ENCODE measurements at places on chromosomes 3 and 15. TPM values are rescaled to one million over a fixed set of nuclear protein-coding genes. Genes with fewer than 3 reads are reported as not detected.

Gene DNAH12
- total RNA-seq: 0.11 TPM

Gene WDR72
- total RNA-seq: not detected

Gene LSAMP
- not detected for total RNA-seq

Gene ATP13A5
- not detected for total RNA-seq

Gene CHRD
- total RNA-seq: not detected

Gene BCL2A1
- total RNA-seq: not detected

Gene SLC51B
- total RNA-seq: not detected

Gene EXD1
- not detected for total RNA-seq

Gene PPCDC
- 12.2 TPM for total RNA-seq

Gene XCR1
- total RNA-seq: under 0.01 TPM

Gene MNS1
- total RNA-seq: not detected

Gene ZBED2
- total RNA-seq: 95.4 TPM

Gene KNL1
- total RNA-seq: 3.9 TPM

Gene PPM1L
- 4.7 TPM for total RNA-seq

Gene COL7A1
- total RNA-seq: 678 TPM

Gene SAMMSON
- total RNA-seq: not detected

Gene SERPINI1
- 1.6 TPM for total RNA-seq

Gene B3GNT5
- total RNA-seq: 22.0 TPM

Gene MAPKAPK3
- 54.4 TPM for total RNA-seq

Gene SELENOS
- total RNA-seq: 54.2 TPM

Gene DGKG
- not detected for total RNA-seq

Gene MESP2
- 0.39 TPM for total RNA-seq

Gene GOLIM4
- 28.8 TPM for total RNA-seq

Gene AZI2
- total RNA-seq: 66.7 TPM

Gene MCTP2
- 20.0 TPM for total RNA-seq
